Adrenal gland (tissue), 19 donors: ENCODE measurements at places on chromosomes 4 and X. TPM values are rescaled to one million over a fixed set of nuclear protein-coding genes. Genes with fewer than 3 reads are reported as not detected.

GRCh38 chr4:68592673-68593072, 16.6 kb upstream of the UGT2B17 start:
- H3K4me3 ChIP-seq: no peak overlapping the region
- H3K27me3 ChIP-seq: no peaks in the 10 kb centered on the region
- H3K27ac ChIP-seq: no peak overlapping the region

The MAGEA10 gene
- total RNA-seq: not detected

GRCh38 chr4:115128037-115128436, 14.6 kb upstream of the NDST4 start:
- H3K4me3 ChIP-seq: no peak overlapping the region
- no peaks in the 10 kb centered on the region for H3K36me3 ChIP-seq
- DNase-seq: no peak

DNA sequence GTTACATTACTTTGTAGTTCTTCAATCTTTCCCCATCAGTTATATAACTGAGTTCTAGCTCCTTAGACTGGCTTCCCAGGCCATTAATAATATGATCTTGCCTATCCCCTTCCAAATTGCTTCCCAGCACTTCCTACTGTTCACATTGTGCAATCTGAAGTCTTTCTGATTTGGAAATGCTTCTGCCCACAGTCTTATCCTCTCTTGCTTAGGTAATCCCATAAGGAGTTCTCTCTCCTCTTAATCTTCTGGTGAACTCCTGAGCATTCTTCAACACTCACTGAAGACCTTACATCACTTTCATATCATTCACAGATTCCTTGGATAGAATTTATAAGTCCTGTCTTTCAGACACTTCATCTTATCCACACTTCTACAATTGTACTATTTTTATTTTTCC, 132.7 kb upstream of the TTC29 start:
- no peaks in the 10 kb centered on the region for H3K27me3 ChIP-seq
- DNase-seq: no peak
- H3K4me3 ChIP-seq: no peak overlapping the region
- H3K4me1 ChIP-seq: no peaks in the 10 kb centered on the region

- H3K36me3 ChIP-seq: no peaks in the 10 kb centered on the region
- no peaks in the 10 kb centered on the region for H3K27me3 ChIP-seq
- no peaks in the 10 kb centered on the region for H3K4me1 ChIP-seq
- no peak for DNase-seq
- no peak overlapping the region for H3K27ac ChIP-seq
- no peak overlapping the region for H3K4me3 ChIP-seq
Measured at GRCh38 chr4:8236106-8236919, 33.2 kb upstream of the HTRA3 start.

The LGI2 gene
- 2.7 TPM for total RNA-seq

DNA sequence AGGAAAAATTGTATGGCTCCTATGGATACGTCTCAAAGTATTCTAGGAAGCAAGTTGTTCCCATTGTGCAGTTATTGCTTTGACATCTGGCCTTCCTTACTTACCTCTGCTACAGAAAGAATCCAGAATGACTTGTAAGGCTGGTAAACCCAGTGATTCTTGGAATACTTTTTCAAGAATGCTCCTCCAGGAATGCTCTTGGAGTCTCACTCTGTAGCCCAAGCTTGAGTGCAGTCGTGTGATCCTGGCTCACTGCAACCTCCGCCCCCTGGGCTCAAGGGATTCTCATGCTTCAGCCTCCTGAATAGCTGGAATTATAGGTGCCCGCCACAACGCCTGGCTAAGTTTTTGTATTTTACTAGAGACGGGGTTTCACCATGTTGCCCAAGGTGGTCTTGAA, 38.1 kb downstream of the GAB1 start:
- no peaks in the 10 kb centered on the region for H3K36me3 ChIP-seq
- no peak overlapping the region for H3K4me3 ChIP-seq
- no peak for DNase-seq
- H3K27me3 ChIP-seq: no peaks in the 10 kb centered on the region
- H3K4me1 ChIP-seq: peaks cover 31% of the 10 kb centered on the region

- no peak overlapping the region for H3K27ac ChIP-seq
- H3K36me3 ChIP-seq: no peaks in the 10 kb centered on the region
- H3K27me3 ChIP-seq: no peaks in the 10 kb centered on the region
- no peak overlapping the region for H3K4me3 ChIP-seq
Measured at GRCh38 chr4:25425361-25425760, 48.3 kb downstream of the ANAPC4 start.

The MAGEB10 gene
- not detected for total RNA-seq

DNA sequence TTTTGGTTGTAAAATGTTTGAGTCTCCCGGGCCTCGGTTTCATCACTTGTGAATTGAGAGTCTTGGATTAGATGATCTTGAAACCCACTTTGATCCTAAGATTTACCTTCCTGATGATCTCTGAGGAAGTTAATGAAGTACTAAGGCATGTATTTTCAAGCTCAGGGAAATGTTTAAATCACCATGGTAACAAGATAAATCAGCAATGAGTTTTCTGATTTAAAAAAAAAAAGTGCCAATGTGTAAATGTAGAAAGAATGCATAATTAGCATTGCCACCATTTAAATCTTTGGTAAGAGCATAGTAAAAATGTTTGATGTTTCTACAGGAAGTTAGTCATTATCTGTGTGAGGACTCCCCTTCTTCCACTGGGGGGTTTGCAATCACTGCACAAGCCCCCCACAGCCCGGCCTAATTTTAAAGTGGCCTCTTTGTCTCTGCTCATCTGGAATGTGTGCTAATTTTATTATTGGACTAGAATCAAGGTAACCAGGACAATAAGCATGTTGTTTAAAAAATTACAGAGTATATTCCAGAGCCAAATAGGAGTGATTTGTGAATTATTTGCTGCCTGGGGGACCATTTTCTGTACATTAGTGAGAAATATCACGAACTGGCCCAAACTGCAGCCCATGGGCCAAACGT, 93.6 kb downstream of the SLC34A2 start:
- H3K27ac ChIP-seq: no peak overlapping the region
- H3K4me1 ChIP-seq: no peaks in the 10 kb centered on the region
- H3K36me3 ChIP-seq: no peaks in the 10 kb centered on the region

- no peak for DNase-seq
- no peaks in the 10 kb centered on the region for H3K27me3 ChIP-seq
- H3K36me3 ChIP-seq: no peaks in the 10 kb centered on the region
- H3K4me3 ChIP-seq: no peak overlapping the region
- no peaks in the 10 kb centered on the region for H3K4me1 ChIP-seq
- no peak overlapping the region for H3K27ac ChIP-seq
Measured at GRCh38 chr4:24730256-24731001, 64.9 kb upstream of the SOD3 start.

The SSX2 gene
- total RNA-seq: not detected

The PLK4 gene
- 3.5 TPM for total RNA-seq

DNA sequence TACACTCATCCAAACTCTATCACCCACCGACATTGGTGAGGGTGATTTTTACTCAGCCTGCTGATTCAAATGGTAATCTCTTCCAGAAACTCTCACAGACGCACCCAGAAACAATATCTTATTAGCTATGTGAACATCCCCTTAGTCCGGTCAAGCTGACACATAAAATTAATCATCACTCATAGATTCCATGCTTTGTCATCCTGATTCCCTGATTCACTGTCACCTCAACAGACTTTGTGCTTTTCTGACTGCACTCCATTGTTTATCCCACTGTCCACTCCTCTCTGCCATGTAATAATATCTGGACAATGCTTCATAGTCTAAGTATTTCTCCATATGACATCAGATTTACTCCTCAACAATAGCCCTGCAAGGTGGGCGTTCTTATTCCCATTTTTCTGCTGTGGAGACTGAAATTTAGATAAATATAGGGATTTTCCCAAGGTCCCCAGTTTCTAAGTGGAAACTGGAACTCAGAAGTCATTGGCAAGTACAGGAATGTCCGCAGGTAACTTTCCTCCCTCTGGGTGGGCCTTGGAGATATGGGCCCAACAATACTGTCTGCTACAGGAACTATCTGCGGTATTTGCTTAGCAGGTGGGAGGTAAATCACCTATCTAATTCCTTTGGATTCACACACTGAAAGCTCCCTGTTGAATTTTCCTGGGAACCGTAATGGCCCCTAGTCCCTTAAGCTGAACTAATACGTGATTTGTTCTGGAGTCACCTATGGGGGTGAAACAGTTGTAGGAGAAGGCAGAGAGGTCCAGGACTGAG, 228.6 kb upstream of the BCOR start:
- H3K36me3 ChIP-seq: no peaks in the 10 kb centered on the region
- H3K4me1 ChIP-seq: no peaks in the 10 kb centered on the region
- H3K27ac ChIP-seq: no peak overlapping the region
- DNase-seq: no peak

DNA sequence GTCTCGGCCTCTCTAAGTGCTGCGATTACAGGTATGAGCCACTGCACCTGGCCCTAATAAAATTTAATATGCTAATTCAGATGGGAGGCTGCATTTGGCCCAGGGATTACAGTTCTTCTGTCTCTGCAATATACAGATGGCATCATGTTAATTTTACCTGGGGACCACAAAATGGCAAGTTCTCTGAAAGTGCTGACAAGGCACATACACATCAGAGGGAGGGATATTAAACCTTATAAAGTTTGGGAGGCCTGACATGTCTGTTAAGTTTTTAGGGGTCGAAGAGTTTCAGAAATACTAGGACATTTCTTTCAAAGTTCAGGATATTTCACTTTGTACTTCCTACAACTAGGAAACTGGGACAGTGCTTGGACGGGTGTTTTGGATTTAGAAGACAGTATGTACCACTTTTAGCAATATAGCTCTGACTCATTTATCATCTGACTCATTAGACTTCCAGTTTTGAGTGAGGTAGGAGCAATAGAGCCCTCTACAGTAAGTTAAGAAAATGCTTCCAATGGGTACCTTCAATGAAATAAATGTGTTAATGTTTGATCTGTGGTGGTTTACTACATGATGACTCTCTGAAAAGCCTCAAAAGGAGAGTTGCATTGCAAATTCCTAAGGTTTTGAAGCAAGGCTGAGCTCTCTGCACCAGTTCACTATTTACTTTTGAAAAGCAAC, 981.0 kb upstream of the HS3ST1 start:
- no peak overlapping the region for H3K27ac ChIP-seq
- H3K4me3 ChIP-seq: no peak overlapping the region
- no peaks in the 10 kb centered on the region for H3K27me3 ChIP-seq
- no peaks in the 10 kb centered on the region for H3K36me3 ChIP-seq
- DNase-seq: no peak
- H3K4me1 ChIP-seq: no peaks in the 10 kb centered on the region

- no peaks in the 10 kb centered on the region for H3K4me1 ChIP-seq
- H3K27ac ChIP-seq: no peak overlapping the region
- H3K36me3 ChIP-seq: no peaks in the 10 kb centered on the region
- H3K4me3 ChIP-seq: no peak overlapping the region
Measured at GRCh38 chr4:179867300-179867878, 2375.8 kb upstream of the TENM3 start.

- H3K27me3 ChIP-seq: no peaks in the 10 kb centered on the region
- H3K4me1 ChIP-seq: no peaks in the 10 kb centered on the region
- H3K27ac ChIP-seq: no peak overlapping the region
- no peak for DNase-seq
- H3K36me3 ChIP-seq: no peaks in the 10 kb centered on the region
Measured at GRCh38 chrX:8297766-8298165, 126.7 kb upstream of the VCX2 start.
